HepG2 (cell line): ENCODE measurements at places on chromosomes 2 and 18.
A peak's percentile ranks its signal among the peaks of the same experiment; 100 is the strongest.

DNA sequence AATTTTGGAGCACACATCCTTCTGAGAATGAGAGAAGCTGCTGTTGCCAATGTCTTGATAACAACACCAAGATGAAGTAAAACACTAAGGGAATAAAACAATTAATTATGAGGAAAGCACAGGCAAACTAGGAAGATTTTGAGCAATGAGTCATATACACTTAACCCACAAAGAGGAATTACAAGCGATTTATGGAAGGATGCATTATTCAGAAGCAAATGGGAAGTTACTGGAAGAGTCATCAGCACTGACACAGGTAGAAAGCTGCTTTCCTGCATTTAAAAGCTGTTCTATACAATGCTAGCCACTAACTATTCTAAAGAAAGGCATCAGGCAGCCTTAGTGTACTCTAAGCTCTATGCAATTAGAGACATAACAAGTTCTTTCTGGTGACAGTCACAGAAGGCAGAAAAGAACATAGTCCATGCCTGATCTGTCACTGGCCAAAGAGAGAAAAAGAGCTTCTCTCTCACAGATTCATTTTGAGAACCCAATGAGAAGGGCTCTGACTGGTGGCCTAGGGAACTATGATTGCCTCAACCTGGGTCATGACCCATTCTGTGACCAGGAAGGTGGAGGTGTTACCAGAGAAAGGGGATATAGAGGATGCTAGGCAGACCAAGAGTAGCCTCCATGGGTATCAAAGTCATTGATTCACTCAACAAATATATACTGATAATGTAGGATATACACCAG lies 45.4 kb downstream of the M1AP start:
- no peak for DNase-seq

DNA sequence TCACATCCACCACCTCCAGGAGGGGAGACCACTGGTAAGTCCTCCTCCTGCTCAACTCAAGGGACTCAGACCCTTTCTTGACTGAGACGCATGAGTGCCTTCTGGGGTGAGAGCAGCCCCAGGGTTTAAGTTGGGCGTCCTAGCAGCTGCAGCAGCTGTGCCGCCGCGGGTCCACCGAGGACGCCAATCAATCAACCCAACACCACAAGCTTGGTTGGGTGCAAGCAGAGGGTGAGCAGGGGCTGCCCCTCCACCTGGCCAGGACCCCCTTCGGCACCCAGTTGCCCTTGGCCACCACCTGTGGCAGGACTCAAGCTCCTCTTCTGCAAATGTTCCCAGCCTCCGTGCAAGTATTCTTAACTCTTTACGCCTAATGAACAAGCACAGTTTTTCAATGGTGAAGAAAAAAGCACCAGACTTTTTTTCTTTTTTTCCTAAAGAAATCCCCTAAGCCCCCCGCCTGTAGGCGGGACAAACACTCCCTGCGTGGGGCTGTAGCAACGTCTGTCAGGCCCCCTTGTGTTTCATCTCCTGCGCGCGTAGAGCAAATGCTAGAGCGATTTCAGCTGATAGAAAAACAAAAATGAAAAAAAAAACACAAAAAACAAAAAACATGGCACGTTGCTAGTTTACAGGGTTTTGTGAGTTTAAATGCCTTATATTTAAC lies 197.1 kb downstream of the LOXHD1 start:
- DNase-seq, result no peak

- no peak for DNase-seq
Measured at GRCh38 chr2:234116010-234116409, 65.5 kb downstream of the SPP2 start.

GRCh38 chr18:36078751-36079529 lies 11.6 kb upstream of the RPRD1A start:
- DNase-seq, result peak; percentile 40

DNA sequence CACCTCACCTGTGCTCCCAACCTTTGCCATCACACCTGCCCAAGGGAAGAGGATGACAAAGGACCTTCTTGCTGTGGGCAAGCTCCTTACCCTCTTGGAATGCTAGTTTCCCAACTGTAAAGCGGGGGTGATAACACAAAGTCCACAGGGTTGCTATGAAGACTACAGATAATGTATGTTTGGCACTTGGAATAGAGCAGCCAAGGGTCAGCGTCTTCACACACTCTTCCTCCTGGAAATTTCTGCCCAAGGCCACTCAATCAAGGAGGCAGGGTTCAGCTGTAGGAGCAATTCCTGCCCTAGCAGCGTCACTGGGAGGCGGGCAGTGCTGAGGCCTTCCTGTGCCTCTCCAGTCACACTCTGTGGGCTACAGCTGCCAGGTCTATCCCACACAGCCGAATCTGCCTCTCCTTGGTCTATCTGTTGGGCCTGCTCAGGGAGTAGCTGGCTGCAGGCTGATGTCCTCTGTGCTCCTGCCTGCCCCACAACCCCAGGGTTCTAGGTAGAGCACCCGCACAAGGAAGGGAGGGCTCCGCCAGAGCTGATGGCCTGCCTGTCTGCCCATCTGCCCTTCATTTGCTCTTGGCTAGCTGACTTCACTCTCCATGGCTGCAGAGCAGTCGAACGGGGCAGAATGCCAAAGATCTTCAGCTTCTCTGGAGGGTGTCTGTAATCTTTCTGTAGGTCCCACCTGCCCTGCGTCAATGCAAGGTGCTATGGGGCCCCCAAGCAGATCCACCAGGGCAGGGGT lies 91.9 kb downstream of the MRO start:
- DNase-seq, result no peak

- no peak for DNase-seq
Measured at GRCh38 chr2:202479090-202479489, 103.0 kb downstream of the BMPR2 start.

- no peak for DNase-seq
Measured at GRCh38 chr2:84904717-84905174, 710 bp upstream of the TMSB10 start.

DNA sequence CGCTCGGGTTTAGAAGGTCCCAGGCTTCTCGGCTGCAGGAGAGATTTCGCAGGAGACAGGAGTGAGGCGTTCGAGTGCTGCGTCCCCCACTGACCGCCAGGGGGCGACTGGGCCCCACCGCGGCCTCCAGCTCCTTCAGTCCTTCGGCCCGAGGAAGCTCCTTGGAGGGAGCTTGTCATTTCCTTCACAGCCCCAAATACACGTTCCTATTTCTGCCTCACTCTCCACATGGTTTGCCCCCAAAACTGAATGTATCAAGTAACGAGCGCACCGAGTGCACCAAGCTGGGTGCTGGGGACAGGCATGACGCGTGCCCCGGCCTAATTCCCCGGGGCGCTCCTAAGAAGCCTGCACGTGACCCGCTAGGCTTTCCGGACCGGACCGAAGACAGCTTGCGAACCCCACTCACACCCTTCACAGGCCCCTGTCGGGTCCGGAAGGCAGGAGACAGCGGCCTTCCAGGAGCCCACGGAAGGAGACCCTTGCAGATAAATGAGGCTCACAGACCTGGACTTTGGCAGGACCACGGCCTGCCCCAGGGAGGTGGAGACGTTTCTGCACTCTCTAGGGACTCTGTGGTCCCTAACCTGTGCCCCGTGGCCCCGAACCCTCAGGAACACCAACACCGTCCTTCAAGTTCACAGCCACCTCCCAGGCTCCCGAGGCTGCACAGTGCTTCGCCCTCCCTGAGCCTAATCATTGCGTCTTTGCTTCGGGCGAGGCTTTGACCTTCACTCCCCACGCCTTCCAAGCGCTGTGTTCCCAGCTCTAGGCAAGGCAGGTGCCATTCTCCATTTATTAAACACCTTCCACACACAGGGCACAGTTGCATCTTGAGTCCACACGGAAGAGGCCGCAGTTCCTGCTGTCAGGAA lies 13.0 kb upstream of the FAHD2A start:
- no peak for DNase-seq
